Fibroblast of the aortic adventitia (primary cell): ENCODE measurements at places on chromosomes 13 and 19. TPM values are rescaled to one million over a fixed set of nuclear protein-coding genes. Genes with fewer than 3 reads are reported as not detected.

Gene CDC16
- 60.6 and 81.3 TPM in 2 replicates for total RNA-seq

Gene RASIP1
- total RNA-seq: 0.16 and 0.45 TPM in 2 replicates

Gene PDS5B
- total RNA-seq: 19.3 and 46.5 TPM in 2 replicates

Gene B3GNT3
- total RNA-seq: not detected in 2 replicates

Gene POMP
- total RNA-seq: 147 and 154 TPM in 2 replicates

Gene KLF1
- not detected in 2 replicates for total RNA-seq

Gene GJB6
- total RNA-seq: not detected in 2 replicates

Gene TUBB4A
- total RNA-seq: 0.41 TPM in 1 of 2 replicates, not detected in the other

Gene PRR19
- total RNA-seq: 0.90 and 1.1 TPM in 2 replicates

Gene TEX29
- total RNA-seq: not detected in 2 replicates

Gene DNAAF3
- total RNA-seq: 0.33 and 1.5 TPM in 2 replicates

Gene EDNRB
- total RNA-seq: 1.3 and 23.3 TPM in 2 replicates
